ENCODE measurements at places on chromosomes 12 and 14.

DNA sequence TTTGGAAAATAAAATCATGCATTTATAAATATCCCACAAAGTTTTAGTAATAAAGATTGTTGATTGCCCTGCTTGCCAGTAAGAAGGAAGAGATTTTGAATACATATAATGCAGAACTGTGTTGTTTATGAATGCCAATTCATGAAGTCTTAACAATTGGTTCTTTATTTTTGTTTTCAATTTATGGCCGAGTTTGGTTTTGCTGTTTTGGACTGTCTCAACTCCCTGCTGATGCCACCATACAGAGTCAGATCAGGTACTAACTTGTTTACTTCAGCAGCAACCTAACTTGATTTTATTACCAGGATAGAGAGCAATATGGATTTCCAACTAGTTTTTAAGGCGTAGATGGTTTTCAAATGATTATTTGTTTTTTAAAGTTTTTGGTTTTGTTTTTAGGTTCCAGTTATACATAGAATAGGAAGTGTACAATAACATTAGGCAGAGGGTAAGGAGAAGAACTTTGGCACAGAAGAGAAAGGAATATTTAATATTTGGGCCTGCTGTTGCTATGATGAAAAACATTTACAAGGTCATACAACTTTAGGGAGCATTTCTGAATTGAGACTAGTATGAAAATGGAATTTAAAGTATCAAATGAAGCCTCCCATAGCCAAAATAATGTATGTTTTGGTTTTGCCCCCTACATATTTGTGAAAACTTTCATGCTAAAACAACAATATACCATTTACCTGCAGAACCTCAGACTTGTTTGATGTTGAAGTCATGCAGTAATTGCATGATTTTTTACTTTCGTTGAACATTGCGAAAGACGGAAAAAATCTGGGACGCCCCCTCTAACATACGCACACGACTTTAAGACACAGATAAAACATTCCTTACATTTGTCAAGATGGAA, 904 bp upstream of the FAM177A1 start:
- no peak for DNase-seq

DNA sequence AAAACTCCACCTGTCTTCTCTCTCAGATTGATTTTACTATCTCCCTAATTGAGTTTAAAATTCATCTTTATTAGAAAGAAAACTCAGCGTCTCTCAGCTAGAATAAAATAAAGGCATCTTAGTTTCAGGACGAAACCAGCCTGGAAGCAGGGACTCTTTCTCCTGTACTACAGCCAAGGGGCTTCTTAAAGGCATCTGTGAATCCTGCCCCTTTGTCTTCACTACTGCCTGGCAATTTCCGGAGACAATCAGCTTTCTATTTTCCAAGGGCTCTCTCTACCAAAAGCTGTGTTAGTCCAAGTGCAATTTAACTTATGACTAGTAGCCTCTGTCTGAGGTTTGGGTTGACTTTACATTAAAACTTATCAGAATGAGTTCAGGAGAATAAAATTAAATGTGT, 623.3 kb upstream of the FOXG1 start:
- DNase-seq = no peak

DNA sequence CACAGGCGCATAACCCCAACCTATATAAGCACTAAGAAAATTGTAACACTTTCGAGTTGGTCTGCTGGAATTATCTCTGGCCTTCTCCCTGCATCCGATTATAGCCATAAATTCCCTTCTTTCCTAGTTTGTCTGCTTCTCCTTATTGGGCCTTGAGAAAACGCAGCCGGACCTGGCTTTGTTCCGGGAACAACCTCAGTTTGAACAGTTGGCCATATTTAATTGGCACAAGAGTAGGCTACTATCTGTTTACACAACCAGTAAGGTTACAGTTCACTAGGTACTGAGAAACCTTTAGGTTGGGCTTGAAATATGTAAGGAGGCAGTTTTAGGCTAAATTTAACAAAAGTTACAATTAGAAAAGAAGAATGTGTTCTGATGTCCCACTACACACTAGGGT, 176.1 kb downstream of the IPO8 start:
- no peak for DNase-seq

GRCh38 chr12:9883175-9883574, 1.9 kb downstream of the KLRF2 start:
- DNase-seq = no peak

DNA sequence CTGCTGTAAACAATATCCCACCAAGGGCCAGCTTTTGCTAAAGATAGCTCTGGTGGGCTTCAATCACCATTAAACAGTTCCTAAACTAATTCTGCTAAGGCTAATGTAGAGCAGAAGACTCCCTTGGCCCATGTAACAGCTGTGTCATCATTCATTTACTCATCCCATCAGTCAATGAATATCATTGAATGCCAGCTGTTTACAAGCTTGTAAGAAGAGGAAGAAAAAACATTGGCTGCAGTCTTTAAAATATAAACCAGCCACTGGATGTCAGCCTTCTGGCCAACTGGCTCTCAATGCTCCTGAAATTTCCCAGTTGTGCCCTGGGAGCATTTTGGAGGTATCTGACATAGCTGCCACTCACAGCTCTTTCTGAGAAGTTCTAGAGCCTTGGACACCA, 18.0 kb upstream of the MAP3K9 start:
- DNase-seq = no peak

DNA sequence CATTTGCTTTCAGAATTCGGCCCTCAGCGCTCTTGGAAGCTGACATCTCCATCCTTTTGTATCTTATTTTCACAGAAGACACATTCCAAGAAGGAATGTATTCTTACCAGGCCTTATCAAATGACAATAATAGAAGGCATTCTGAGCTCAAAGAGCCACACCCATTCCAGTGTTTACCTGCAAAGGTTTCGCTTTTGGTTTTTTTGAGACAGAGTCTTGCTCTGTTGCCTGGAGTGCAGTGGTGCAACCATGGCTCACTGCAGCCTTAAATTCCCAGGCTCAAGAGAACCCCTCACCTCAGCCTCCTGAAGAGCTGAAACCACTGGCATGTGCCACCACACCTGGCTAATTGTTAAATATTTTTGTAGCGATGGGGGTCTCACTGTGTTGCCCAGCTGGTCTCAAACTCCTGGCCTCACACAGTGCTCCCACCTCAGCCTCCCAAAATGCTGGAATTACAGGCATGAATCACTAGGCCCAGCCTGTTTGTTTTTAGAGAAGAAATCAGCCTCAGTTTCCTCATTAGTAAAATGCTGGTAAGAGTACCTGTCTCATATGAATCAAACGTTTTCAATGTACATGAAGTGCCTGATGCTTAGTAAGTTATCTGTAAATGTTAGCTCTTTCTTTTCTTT, 69.2 kb downstream of the SLC6A12 start:
- DNase-seq = no peak

- no peak for DNase-seq
Observed at GRCh38 chr12:80472911-80473500, 29.0 kb downstream of the PTPRQ start.

DNA sequence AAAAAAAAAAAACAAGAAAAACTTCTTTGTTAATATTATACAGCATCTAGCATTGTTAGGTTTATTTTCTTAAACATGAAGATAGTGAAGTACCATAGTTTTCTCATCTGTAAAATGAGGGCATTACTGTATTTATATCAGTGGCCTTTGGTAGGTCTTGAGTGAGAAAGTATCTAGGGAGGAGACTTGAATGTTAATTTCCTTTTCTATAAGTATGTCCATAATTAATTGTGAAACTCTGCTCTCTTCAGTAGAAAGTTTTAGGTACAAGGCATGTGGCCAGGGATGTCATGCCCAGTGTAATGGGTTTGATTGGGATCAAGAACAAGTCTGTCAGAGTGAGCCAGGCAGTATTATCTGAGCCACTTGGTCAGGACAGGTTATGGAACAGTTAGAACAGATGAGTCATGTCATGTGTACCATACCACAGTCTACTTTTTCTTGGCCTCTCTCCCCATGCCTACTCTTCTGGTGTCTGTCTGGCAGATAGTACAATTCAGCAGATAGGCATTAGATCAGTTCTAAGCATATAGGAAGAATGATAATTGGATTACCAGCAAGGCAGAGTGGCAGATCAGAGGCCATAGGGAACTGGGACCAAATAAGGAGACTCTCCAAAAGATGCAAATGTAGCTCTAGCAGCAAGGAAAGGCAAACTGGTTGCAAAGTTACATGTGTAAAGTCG, 30.4 kb downstream of the FBXO34 start:
- DNase-seq = no peak

DNA sequence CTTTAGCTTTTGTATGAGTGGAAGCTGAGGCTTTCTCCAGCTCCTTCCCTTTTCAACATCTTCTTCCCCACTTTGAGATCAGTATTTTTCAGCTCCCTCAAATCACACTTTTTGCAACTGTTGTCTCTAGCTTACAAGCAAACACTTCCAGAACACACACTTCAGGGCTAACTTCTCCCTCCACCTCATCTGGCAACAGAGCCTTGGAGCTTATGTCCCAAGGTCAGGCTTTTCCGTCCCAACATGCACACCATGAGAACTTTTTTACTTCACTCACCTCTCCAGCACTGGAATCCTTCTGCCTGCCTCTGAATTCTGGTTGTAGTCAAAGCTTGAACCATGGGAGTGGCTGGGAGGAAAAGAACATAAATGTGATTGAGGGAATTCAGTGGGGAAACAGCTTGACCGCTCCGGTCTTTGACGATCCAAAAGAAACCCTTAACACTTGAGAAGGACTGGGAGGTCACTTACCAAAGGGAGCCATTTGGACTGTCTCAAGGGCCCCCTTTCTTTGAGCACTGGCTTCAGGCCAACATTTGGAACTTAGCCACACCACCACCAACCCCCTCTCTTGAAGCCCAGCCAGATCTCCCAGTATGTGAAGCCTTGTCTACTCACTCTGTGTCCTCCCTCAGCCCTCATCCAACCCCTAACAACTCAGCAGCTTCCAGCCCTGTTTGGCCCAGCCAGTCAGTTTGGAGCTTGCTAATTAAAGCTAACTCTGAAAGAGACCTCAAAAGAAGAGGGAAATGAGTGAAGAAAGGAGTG, 3.9 kb upstream of the BLOC1S1 start:
- no peak for DNase-seq

DNA sequence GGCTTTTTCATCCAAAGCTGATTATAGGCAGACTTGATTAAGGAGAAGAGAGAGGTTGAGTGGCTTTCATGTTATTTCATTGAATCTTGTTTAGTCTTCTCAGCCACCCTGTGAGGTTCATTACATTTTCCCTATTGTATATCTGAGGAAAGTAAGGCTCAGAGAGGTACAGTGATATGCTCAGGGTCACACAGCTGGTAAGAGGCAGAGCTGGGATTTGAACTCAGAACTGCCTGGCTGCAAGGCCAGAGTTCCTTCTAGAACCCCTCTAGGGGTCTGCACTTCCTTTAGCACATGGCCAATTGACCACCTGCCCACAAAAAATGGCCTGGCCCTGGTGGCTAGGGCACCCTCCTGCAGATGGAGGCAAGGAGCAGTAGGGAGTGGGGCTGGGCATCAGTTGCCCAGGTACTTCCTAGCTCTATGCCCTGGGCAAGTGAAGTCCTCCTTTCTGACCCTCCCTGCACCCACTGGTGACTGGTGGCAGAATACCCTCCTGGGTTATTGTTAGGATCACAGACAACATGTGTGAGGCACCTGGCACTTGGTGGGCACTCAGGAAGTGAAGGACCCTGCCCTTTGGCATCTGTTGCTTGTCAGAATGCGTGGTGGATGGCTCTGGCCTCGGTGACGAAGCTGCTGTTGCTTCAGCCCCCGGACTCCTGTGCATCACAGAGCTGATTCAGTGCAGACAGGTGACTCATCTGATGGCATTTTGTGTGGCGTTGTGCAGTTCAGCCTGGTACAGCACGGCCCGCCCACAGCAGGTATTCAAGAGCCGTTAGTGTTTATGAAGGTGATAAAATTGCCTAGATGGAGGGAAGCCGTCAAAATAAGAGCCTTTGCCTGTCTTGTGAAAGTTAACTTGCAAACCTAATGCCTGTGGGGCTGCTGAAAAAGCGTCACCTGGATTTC, 115.8 kb downstream of the SLC25A47 start:
- no peak for DNase-seq

DNA sequence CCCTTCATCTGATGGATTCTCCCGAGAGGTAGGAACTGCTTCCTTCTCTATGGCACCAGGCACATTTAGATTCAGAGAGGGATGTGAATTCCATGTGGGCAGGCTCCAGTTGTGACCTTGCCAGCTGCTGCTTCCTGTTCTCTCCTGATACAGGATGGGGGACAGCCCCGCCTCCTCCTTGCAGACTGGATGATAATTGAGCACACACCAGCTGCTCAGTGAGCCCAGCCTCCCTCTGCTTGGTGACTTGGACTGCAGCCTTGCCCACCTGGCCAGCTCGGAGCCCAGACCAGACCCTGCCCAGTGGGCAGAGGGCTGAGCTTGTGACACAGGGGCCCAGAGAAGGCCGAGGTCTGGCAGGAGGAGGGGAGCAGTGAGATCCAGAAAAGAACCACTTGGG, 90.2 kb downstream of the CALM1 start:
- no peak for DNase-seq

DNA sequence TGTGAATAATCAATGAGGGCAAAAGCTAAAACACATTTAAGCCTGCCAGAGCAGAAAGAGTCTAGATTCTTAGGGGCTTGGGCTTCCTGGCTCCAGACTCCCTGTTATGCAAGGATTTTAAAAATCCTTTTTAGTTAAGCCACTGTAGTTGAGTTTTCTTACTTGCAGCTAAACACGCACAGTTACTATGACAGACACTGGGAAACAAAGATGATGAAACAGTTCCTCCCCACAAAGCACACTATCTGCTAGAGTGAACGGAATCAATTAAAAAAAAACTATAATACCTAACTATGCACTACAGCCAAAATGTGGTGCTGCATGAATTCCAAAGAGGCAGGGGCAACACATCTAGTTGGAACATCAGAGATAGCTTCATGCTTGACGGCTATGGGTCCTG, 28.2 kb downstream of the RPS6KA5 start:
- DNase-seq = no peak

GRCh38 chr12:76866726-76867125, 12.1 kb downstream of the CSRP2 start:
- DNase-seq = no peak

GRCh38 chr12:42589465-42590329, at the start of gene PRICKLE1:
TSS of gene PRICKLE1 (minus strand) at chr12:42589746. CDS start at chr12:42472516, 117,230 bp downstream.
- DNase-seq = no peak

All from activated CD8-positive, alpha-beta memory T cell treated with anti-CD3 and anti-CD28 coated beads for 1 hour (primary cell).